ENCODE measurements at places on chromosomes 7 and 10. TPM values are rescaled to one million over a fixed set of nuclear protein-coding genes. Genes with fewer than 3 reads are reported as not detected.
A peak's percentile ranks its signal among the peaks of the same experiment; 100 is the strongest.

DNA sequence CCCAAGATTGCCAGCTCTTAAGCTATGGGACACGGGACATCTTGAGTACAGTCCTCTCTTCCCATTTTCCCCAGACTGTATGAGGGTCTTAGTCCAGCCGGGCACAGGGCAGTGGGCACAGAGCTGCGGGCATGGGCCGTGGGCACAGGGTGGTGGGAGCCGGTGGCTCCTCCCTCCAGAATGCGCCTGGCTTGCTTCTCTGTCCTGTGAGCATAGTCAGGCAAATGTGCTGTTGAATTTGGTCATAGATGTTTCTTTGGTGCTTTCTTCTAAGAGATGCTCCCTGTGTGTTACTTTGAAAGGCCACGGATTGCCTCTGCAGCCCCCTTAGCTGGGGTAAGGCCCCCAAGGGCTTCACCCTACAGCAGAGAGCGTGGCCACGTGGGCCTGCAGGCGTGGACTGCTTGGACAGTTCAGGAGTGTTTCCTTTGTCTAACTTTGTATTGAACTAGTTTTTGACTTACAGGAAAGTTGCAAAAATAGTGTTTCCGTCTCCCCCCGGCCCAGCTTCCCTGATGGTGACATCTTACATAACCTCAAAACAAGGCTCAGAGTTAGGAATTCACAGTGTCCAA lies 24.7 kb downstream of the LRRC27 start:
- no peaks in the 10 kb centered on the region for H3K4me1 ChIP-seq
- no peaks in the 10 kb centered on the region for H3K36me3 ChIP-seq
- H3K4me3 ChIP-seq = no peak overlapping the region
- H3K27me3 ChIP-seq = no peaks in the 10 kb centered on the region

CADPS2 gene
- total RNA-seq = 2.2 TPM

- H3K4me3 ChIP-seq = no peak overlapping the region
- H3K27me3 ChIP-seq = no peaks in the 10 kb centered on the region
- no peak overlapping the region for H3K27ac ChIP-seq
- DNase-seq = no peak
These were observed 3.5 kb downstream of the VIPR2 start for GRCh38 chr7:159141167-159141566.

DNA sequence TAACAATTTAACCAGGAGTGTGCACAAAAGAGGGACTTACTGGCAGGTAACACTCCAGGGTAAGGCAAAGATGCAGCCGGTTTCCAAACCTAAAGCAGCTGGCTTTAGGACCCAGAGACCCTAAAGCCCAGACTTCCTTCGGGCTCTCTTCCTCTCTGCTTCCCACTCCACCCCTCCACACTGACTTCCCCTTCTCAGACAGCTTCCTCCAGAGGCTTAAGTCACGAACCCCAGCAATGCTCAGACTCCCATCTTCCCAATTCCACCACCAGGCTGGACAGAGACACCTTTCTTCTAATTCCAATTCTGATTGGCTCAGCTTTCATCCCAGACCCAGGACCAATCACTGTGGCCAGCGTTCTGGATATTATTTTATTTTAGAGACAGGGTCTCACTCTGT lies 24.8 kb downstream of the STYXL1 start:
- no peaks in the 10 kb centered on the region for H3K27me3 ChIP-seq
- no peak overlapping the region for H3K4me3 ChIP-seq
- H3K27ac ChIP-seq = no peak overlapping the region
- no peak for DNase-seq
- peaks cover 76% of the 10 kb centered on the region for H3K36me3 ChIP-seq

DNA sequence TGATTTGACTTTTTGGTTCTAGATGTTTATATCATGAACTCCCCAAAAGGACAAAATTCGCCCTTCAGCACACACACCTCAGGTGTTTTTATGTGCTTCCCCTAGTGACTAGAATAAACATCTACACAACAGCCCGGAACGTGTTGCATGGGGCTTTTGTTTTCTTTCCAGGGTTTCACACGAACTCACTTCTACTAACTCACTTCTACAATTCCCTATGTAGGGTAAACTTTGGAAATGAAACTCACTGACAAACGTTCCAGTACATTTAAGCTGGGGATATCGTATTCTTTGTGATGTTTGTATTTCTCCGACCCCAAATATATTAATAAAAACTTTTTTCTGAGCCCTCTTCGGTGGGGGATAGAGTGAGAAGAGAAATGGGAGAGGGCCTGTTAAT lies 1.4 kb downstream of the TRA2A start:
- H3K27ac ChIP-seq = peak overlapping the region; percentile 100
- H3K27me3 ChIP-seq = no peaks in the 10 kb centered on the region
- H3K4me3 ChIP-seq = peak overlapping the region; percentile 88

GRCh38 chr7:106471686-106472440 lies 187.1 kb upstream of the NAMPT start:
- no peaks in the 10 kb centered on the region for H3K36me3 ChIP-seq
- H3K4me3 ChIP-seq = no peak overlapping the region
- no peak overlapping the region for H3K27ac ChIP-seq
- DNase-seq = no peak
- no peaks in the 10 kb centered on the region for H3K27me3 ChIP-seq
- H3K4me1 ChIP-seq = no peaks in the 10 kb centered on the region

DNA sequence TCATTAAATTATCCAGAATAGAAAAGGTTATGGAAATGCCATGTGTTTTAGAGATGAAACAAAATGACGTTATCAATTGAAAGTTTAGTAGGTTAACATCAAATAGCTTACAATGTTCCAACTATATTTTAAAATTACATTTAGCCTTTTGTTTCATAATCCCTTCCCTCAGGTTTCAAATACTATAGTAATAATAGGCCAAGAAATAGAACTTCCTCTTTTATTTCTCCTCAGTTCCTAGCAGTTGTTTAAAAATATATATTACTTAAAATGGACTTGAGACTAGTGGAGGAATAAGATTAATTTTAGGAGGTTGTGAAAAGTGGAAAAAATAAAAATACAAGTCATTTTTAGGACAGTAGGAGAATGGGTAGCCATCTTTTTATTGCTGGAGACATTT lies 16.4 kb upstream of the PDSS1 start:
- no peak for DNase-seq
- no peaks in the 10 kb centered on the region for H3K4me1 ChIP-seq
- no peak overlapping the region for H3K4me3 ChIP-seq
- no peak overlapping the region for H3K27ac ChIP-seq

PSAP gene
- 280 TPM for total RNA-seq

DNA sequence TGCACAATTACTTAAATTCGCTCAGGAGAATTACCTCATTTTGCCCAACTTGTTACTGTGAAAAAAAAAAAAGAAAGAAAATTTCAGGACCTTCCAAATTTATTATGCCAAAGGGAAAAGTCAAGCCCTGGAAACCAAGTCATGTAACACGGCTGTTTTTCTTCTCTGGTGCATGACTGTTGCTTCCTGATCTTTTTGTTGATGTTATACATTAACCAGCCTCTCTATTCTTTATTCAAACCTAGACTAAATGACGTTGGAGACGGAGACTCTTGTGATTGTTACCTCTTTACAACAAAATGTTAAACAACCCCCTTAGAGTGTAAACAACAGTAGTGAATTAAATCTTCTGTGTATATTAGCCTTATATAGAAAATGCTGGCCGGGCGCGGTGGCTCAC lies 16.1 kb upstream of the ZC3HAV1 start:
- no peaks in the 10 kb centered on the region for H3K4me1 ChIP-seq
- H3K4me3 ChIP-seq = no peak overlapping the region
- H3K27ac ChIP-seq = no peak overlapping the region

- no peaks in the 10 kb centered on the region for H3K27me3 ChIP-seq
- no peaks in the 10 kb centered on the region for H3K4me1 ChIP-seq
- no peaks in the 10 kb centered on the region for H3K36me3 ChIP-seq
- no peak overlapping the region for H3K27ac ChIP-seq
These were observed 653.8 kb downstream of the ANKRD7 start for GRCh38 chr7:118878336-118878735.

GRCh38 chr7:151715666-151716315 lies 161.1 kb downstream of the PRKAG2 start:
- DNase-seq = no peak
- no peak overlapping the region for H3K27ac ChIP-seq
- H3K4me1 ChIP-seq = peaks cover 17% of the 10 kb centered on the region
- H3K4me3 ChIP-seq = no peak overlapping the region
- no peaks in the 10 kb centered on the region for H3K27me3 ChIP-seq

SFXN3 gene
- total RNA-seq = 30.7 TPM

GRCh38 chr10:89837165-89838043 lies 136.0 kb downstream of the KIF20B start:
- peak overlapping the region; percentile 64 for H3K4me3 ChIP-seq
- H3K27me3 ChIP-seq = no peaks in the 10 kb centered on the region
- H3K36me3 ChIP-seq = no peaks in the 10 kb centered on the region
- H3K27ac ChIP-seq = peak overlapping the region; percentile 80

GRCh38 chr10:62270020-62270419 lies 1.4 kb upstream of the RTKN2 start:
- peaks cover 13% of the 10 kb centered on the region for H3K4me1 ChIP-seq
- no peak overlapping the region for H3K4me3 ChIP-seq
- DNase-seq = no peak
- H3K27me3 ChIP-seq = peaks cover 24% of the 10 kb centered on the region
- no peaks in the 10 kb centered on the region for H3K36me3 ChIP-seq

PTPRN2 gene
- 0.57 TPM for total RNA-seq

BMPER gene
- total RNA-seq = 0.76 TPM

GRCh38 chr10:63977329-63977923 lies 456.2 kb downstream of the REEP3 start:
- H3K4me1 ChIP-seq = no peaks in the 10 kb centered on the region
- no peak for DNase-seq
- H3K4me3 ChIP-seq = no peak overlapping the region
- no peaks in the 10 kb centered on the region for H3K27me3 ChIP-seq

DNA sequence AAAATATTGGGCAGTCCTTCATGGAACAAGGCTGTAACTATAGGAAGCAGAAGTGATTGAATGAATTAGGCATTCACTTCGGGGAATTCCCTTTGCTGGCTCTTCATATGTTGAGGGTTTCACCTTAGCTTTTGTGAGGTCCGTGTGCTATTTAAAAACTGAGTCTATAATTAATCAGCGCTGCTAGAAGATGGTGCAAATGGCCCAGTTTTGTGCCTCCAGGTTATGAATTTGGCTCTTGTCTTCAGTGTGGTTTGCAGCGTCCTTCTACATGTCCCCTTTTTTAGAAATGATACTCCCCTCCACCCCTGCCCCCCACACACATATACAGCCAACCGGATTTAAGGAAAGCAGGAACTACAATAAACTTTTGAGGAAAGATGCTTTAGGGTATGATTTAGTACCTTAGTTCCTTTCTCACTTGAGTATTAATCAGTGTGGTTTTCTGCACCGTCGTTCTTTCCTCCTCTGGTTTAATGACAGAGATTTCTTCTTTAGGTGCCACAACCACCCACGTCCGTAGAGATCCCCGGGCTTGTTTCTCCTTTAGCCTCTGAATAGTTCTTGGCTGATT lies 110.6 kb upstream of the SAMD8 start:
- no peak for DNase-seq
- no peaks in the 10 kb centered on the region for H3K4me1 ChIP-seq
- H3K27me3 ChIP-seq = no peaks in the 10 kb centered on the region
- no peak overlapping the region for H3K4me3 ChIP-seq

DNA sequence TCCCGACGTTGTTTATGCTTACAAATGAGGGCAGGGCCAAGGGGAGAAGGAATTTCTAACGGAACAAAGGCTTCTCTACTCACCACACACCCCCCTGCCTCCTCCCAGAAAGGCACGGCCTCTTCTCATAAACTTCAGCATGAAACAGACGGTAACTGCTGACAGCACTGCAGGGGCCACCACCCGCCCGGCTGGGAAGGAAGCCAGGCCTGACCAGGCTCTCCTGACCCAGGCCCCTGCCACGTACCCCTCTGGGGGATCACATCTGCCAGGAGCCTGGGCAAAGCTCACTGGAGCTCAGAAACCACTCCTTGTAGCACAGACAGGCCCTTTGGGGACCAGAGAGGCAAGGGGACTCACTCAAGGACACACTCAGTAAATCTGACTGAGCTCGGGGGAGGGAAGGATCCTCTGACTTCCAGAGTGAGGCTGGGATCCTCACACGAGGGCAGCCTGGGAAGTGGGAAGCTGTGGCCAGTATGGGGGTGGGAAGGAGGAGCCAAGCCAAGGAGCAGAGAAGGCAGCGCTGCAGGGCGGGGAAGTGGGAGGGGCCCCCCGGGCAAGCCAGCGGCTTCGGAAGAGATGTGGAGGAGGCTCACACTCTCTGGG lies 46.1 kb downstream of the ZCCHC24 start:
- H3K36me3 ChIP-seq = no peaks in the 10 kb centered on the region
- no peak for DNase-seq
- peaks cover 76% of the 10 kb centered on the region for H3K4me1 ChIP-seq
- H3K4me3 ChIP-seq = peak overlapping the region; percentile 19

WIPF3 gene
- total RNA-seq = 0.18 TPM

All from esophagus squamous epithelium (tissue), 5 donors.